Fibroblast of the aortic adventitia (primary cell): ENCODE measurements at places on chromosomes 2 and 18. TPM values are rescaled to one million over a fixed set of nuclear protein-coding genes. Genes with fewer than 3 reads are reported as not detected.

TSPYL6 gene
- total RNA-seq: 0.25 TPM in 1 of 2 replicates, not detected in the other

CPS1 gene
- 24.6 and 35.7 TPM in 2 replicates for total RNA-seq

DNA sequence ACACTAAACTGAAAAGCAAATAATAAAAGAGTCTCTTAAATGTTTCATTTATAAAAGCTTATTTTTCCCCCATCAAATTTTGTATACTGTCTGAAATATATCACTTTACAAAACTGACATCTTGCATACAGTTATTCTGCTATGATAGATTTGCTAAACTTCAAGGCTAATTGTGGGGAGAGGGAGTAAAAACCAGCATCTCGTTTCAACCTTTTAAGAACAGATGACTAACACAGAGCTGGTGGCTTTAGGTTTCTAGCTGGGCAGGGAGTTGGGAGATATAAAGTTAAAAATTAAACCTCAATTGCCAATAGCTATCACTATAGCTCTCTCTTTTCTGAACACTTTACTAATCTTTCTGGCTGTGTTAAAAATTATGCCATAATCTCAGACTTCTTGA lies 23.5 kb downstream of the C1D start:
- DNase-seq: no peak

GRCh38 chr2:220410296-220410695 lies 782.9 kb downstream of the SLC4A3 start:
- no peak for DNase-seq

- peak; percentile 98 for DNase-seq
Measured at GRCh38 chr2:8004250-8004681, 677.6 kb upstream of the ID2 start.
